Cerebellar nuclear complex (tissue), 1 donor: ENCODE measurements at places on chromosomes 7 and 10.

GRCh38 chr10:71748671-71749191, 24.6 kb downstream of the VSIR start:
- DNase-seq, result no peak

GRCh38 chr10:112658900-112659638, 212.1 kb downstream of the VTI1A start:
- no peak for DNase-seq

GRCh38 chr7:7014827-7015595, 167.3 kb upstream of the C1GALT1 start:
- DNase-seq, result no peak

DNA sequence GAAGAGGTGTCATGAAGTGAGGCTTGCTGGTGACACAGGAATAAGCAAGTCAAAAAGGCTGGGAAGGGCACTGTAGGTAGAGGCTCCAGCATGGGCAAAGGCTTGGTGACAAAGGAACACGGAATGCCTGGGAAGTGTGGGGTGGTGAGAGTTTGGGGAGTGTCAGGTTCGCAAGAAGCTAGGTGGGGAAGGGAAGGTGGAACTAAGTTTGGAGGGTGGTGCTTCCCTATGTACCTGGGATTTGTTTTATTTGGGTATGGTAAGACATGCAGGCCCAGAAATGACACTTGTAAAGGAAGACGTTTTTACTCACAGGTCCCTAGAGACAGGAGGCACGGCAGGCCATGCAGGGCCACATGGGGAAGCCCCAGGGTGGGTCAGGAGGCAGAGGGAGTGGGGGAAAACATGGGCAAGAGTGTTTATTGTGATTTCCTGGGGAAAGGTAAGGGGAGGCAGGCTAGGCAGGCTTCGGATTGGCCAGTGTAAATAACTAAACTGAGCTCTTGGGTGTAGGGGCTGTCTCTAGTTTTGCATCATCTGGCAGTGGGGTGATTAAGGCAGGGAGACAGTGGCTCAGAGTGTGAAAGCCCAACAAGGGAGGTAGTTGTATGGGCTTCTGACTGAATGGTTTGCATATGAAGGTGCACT, 52.1 kb downstream of the SH2D4B start:
- DNase-seq, result no peak

- DNase-seq, result no peak
Measured at GRCh38 chr10:79585870-79586527, 24.7 kb upstream of the SFTPA1 start.
